ENCODE measurements at places on chromosomes 4 and X.

DNA sequence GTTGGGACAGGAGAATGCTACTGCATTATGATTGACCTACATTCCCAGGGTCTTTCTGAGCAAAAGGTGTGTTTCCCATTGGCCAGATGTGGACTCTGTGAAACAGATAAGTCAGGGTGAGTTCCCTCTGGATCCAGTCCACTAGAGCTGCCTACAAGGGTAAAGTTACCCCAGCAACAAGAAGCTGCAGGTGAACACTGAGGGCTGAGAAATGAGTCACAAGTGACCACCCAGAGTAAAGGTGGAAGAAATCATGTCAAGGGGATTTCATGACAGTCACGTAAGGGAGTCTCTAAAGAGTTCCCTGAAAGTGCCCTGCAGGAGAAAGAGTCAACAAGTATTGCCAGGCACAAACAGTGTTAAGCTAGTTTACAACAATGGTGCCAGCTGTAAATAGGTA, 16.3 kb downstream of the F8A1 start:
- no peak for DNase-seq

DNA sequence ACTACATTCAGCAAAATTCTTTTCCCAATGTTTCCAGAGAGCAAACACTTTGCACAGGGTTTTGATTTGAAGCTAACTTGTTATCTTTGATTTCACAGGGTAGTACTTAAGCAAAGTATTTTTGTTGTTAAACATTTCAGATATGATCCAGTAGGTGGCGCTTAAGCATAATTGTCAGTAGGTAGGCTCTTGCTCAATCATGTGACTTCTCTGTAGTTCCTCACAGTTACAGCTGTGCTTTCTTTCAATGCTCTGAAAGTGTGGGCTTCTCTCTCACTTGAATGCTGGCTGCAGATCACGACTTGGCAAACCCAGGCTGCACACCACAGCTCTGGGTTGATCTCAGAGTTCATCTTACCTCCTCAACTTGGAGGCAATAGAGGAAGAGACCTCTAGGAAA, 1016.5 kb downstream of the SH3BGRL start:
- no peak for DNase-seq

- DNase-seq = no peak
Observed at GRCh38 chrX:63426519-63426918, 75.4 kb upstream of the SPIN4 start.

DNA sequence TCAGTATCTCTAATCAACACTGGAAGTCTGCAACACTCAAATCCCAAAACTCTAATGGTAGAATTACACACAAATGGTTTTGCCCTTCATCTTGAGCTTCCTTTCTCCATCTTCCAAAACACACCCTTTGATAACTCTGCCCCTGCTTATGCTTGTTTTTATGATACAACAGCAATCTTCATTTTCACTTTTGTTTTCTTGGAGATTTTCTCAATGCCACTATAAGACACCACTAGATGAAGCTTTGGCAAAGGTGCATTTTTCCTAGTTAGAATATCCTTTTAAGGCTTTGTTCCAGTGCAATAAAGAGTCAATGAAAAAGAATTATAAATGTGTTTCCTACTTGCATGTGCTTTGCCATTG, 472.4 kb upstream of the NWD2 start:
- no peak for DNase-seq

GRCh38 chr4:53682196-53682595, 90.9 kb upstream of the LNX1 start:
- no peak for DNase-seq

DNA sequence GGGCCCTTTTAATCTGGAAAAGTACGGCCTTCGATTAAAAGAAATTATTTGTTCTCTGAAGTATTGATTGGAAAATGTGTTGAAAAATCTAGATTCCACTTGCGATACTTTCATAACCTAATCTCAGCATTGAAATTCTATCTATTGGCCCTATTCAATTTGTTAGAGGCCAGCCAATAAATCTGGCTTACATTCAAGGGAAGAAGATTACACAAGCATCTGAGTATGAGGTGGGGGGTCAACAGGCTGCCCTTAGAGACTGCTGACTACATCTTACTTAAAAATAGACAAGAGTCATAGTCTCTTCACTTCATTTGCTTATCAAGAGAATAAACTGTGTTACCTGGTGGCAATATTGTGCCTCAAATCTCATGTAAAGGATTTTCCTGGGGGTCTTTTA, 248.0 kb upstream of the KCNIP4 start:
- no peak for DNase-seq

GRCh38 chrX:42704454-42704853, 73.5 kb downstream of the PPP1R2C start:
- DNase-seq = no peak

- no peak for DNase-seq
Observed at GRCh38 chr4:167715176-167715575, 377.2 kb upstream of the ANXA10 start.

DNA sequence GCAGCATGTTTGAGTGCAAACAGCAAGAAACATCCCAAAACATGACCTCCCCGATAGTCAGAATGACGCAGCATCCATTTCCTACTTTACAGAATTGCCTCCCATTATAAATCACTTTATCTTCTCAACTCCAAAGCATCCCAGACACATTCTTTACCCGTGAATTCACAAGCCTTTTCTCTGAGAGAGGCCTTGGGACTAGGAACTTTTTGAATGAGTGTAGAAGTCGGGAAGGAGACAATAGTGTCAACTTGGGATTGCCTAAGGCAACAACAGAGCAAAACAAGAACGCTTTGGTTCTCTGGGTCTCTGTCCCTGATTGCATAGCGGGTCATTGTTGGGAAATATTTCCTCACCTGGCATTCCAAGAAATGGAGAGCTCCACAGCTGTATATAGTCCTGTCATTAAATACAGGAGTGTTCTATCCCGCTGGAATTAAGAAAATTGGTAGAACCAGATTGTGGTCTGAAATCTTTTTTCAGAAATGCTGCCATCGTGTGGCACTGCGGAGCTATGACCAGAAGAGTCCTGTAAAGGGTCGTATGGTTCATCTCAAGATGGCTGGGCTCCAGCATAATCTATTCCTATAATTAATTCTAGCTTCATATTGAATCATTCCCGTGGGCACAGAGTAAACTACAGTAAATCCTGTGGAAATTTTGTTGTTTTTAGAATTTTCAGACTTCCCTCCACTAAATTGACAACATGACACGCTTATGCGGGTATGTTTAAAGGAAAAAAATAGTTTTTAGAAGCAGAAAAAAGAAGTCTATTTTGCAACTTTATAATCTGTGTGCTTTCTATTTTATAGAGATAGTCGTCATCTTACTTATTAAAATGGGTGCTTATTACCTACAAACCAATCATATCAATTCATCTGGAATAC, 2.0 kb upstream of the SPP1 start:
- DNase-seq = peak; percentile 46

- no peak for DNase-seq
Observed at GRCh38 chrX:46374371-46374770, 170.8 kb downstream of the ZNF674 start.

DNA sequence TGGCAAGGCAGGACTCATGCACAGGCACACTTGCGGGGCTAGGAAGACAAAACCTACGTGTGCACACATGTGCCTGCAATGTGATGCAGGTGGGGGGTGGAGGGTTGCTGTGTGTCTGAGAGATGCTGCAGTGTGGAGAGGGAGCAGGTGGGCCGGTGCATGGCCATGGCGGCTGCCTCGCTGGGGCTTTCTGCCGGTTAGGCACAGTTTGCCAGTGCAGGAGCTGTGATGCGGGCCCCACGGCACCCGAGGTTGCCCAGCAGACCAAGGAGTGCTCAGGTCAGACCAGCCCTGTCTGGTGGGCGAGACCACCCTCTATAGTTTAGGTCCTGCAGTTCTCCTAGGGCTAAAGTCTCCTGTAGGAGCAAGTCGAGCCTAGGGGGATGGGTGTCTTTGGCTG, 4.4 kb upstream of the AFM start:
- no peak for DNase-seq

DNA sequence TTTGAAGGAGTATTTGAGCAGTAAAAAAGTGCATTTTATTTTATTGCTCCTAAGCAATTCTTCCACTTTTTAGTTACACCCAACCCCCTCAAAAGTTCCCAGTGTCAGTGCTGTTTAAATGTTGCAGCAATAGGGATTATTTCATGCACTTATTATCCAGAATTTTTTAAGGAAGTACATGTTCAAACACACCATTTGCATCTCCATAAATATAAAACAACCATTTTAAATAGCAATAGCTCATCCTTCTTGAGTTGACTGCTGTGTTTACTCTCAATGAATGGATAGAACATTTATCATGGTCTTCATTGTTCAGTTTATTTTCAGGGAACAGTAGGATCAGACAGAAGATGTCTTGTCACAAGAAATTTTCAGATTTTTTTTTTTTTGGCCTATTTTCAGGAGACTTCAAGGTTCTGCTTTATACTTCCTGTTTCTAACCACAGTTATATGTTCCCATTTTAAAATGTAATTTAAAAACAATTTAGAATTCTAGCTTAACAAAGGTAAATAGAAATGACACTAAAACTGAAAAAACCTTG, 171.9 kb downstream of the TMA16 start:
- DNase-seq = no peak

DNA sequence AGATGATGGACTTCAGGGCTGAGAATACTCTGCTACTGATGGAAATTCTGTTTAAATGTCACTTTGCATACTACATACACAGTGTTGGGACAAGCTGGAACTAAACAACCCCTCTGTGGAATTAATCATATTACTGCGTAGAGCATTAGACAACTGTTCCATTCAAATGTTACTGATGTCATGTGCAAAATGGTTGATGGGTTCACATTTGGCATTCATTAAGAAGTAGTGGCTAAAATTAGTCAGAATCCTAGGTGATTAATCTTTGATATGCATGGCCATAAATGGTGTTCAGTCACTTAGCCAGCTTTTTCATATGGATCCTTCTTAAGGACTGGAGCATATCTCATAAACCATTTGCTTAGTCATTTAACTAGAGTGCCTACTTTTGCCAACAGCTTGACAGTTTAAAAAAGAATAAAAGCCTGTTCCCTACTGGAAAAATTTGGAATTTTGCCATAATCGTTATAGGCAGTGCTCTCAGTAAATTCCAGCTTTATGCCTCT, 105.2 kb downstream of the RNF150 start:
- peak; percentile 80 for DNase-seq

- no peak for DNase-seq
Observed at GRCh38 chrX:46152756-46153155, 392.5 kb downstream of the ZNF674 start.

DNA sequence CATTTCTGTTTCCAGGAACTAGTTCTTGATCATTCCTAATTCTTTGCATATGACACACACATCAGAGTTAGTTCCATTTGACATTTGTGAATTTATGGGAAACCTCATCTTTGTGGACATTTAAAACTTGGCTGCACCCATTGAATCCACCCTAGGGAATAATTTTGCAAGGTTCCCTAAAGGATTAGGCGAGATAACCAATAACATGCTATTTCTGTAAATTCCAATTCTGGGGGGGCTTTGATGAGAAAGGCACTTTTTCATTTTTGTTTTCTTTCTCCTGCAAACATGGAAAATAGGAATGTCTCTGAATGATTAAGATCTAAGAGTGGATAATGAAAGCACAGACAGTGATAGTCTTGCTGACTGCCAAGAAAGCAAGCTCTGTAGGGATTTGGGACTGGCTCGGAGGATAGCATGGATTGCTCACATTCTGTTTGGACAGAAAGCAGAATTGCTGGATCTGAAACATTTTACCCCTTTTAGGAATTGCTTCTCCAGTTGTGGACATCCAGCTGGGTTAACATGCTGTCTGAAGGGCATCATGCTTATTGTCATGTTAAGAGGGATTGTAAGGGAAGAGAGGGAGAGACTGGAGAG, 145.1 kb downstream of the NHS start:
- DNase-seq = peak; percentile 44

DNA sequence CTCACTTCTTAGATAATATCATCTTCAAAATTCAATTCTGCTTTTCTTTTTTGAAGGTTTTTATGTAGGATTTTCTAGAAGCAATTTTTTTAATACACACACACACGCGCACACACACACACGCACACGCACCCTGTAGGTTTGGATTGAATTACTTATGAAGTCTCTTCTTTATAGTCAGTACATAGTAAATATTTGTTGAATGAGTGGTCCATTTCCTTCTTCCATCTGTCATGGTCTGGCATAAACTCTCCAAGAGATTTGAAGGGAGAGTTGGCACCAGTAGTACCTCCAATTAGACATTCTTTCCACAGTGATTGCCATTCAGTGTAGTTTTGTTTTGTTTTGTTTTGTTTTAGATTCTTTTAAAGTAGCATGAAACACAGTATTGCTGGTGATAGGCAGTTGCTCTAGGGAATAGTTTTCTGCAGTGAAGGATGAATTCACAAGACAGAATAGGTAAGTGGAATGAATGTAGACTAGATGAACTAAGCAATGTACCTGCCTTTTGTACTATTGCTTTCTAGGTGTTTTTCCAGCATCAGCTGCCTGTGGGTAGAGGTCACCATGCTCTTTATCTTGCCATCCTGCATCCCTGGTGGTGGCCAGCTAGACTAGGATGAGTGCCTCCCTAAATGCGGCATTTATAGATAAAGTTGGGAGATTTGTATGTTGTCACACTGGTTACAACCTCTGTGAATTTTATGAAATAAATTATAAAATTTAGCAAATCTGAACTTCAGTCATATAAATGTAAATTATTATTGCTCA, 20.5 kb downstream of the PDLIM5 start:
- no peak for DNase-seq

DNA sequence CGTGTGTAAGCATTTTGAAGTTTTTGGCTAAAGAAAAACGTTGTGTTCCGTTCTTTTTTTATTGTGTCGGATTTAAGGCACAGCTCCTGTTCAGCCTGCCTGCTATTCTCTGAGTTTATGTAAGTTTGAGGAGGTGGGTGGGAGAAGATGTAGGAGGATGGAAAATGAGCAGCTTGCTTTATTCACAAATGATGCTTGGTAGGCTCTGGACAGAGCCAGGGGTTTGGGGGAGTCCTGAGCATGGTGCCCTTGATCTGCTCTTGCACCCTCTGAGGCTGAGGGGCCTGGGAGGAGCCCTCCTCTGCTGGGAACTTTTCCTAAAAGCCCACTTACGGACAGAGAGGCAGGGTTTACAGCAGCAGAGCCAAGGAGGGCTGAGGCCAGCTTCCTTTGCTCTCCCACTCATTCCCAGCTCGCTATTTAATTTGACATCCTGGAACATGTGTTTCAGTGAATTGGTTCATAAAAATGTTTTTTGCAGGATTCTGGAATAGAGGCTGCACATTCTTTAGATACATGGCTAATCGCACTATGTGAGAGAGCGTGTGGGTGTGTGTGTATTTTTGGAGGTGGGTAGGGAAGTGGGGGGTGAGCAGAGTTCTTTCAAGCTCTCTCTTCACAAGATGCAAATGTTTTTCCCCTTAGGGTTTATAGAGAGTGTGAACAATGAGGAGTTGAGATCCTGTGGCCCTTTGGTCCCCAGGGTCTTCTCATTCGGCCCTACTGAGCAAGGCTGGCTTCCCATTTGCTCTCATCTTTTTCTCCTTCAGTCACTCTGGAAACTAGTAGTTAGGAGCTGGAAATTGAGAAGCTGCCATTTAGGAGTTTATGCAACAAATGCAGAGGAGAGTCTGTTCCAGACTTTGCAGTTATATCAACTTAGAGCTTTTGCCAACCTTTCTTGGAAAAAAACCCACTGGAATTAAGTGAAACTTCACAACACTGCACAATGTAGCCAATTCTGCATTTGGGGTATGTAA, 32.1 kb downstream of the TMEM131L start:
- DNase-seq = peak; percentile 79

- no peak for DNase-seq
Observed at GRCh38 chr4:184064877-184065276, 152.8 kb downstream of the ENPP6 start.

- no peak for DNase-seq
Observed at GRCh38 chr4:29711226-29711625, 1008.9 kb upstream of the PCDH7 start.
